ENCODE measurements at places on chromosomes 4 and X.

DNA sequence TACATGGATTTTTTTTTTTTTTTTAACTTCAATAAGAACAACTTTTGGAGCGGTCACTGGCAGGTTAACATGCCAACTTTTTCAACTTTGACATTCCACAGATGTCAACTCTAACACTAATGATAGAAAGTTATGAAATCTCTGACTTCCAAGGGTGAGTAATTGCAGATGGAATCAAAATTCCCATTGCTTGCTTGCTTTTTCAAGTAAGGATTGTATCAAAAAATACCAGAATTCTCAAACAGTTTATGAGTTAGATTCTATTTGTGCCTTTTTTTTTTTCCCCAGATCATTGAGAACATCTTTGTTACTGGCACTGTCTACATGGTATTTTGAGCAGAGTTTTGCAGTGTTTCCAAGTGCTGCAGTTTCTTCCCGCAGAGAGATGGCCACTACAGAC, 50.3 kb upstream of the OTUD4 start:
- peak; percentile 68 for DNase-seq

GRCh38 chr4:139535871-139536234, 20.2 kb downstream of the SETD7 start:
- no peak for DNase-seq

- DNase-seq, result peak; percentile 32
Measured at GRCh38 chr4:109699553-109700225, 3.6 kb downstream of the CASP6 start.

DNA sequence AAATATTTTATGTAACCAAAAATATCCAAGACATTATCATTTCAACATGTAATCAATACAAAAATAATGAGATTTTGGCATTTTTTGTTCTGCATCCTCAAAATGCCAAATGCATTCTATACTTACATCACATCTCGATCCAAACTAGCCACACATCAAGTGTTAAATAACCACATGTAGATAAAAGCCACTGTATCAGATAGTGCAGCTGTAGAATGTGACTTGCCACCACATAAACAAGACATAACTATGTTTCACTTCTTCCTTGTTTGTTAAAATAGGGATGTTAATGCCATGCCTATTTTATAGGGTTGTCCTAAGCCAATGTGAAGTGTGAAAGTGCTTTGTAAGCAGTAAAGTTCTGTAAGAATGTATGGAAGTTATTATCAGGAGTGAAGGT, 20.9 kb downstream of the INTS6L start:
- no peak for DNase-seq

DNA sequence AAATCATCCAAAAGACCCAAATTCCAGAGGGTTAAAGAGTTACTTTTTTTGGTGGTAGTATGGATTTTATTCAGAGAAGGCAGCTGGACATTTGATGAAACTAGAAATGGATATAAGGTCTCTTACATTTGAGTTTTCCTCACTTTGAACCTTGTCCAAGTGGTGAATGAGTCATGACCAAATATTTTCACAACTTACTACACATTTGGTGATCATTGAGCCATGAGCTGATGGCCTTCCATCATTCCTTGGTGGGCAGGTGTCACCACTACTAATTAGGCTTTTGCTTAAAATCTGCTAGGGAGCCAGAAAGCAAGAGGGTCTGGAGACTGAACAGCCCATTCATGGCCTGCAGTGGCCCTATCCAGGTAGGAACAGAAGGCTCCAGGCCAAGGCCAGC, 620.2 kb upstream of the INTU start:
- DNase-seq, result peak; percentile 87

GRCh38 chr4:69649629-69650028, 3.4 kb downstream of the UGT2A1 start:
- DNase-seq, result no peak

GRCh38 chr4:105215609-105216313, 69.1 kb downstream of the TET2 start:
- peak; percentile 58 for DNase-seq

GRCh38 chr4:165207431-165208220, at the start of gene KLHL2:
Gene KLHL2, plus strand, starts transcription at chr4:165207561. Its CDS starts 316 bp downstream, at chr4:165207877.
- peak; percentile 67 for DNase-seq

DNA sequence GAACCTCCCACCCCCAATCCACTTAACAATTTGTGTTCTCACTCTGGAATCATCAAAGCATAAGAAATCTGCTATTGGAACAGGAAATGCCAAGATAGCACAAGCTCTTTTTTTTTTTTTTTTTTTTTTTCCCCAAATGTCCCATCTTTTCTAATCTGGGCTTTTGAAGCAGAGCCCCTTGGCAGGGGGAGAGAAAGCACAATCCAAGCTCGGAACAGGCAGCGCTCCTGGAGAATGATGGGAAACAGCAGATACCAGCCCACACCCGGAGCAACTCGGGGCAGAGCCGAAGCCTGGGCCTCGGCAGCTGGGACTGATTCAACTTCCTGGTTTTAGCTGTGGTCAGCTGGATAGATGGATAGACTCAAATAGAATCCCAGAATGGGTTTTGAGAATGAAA, 235.1 kb downstream of the QDPR start:
- peak; percentile 57 for DNase-seq

DNA sequence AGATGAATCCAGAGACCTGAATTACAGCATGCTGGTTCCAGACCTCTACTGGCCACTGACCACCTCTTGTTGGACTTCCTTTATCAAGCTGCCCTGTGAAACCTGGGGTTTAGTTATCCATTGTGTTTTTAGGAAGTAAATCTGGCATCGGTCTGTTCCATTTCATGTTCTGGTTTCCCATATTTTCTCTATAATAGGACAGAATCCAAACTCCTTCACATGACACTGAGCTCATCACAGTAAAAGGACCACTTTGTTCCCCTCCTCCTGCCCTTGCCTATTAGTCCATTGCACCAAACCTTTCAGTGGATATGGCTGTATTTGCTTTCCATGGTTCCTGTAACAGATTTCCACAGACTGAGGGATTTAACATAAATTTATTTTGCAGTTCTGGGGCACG, 4.0 kb downstream of the MFAP3L start:
- no peak for DNase-seq

DNA sequence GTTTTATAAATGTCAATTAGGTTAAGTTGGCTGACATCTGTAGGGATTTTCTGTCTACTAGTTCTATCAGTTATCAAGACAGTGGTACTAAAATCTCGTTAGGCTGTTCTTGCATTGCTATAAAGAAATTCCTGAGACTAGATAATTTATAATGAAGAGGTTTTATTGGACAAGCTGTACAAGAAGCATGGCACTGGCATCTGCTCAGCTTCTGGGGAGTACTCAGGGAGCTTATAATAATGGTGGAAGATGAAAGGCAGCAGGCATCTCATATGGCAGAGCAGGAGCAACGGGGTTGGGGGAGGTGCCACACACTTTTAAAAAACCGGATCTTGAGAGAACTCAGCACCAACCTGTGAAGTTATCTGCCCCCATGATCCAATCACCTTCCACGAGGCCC, 28.2 kb downstream of the CHIC2 start:
- DNase-seq, result no peak

- DNase-seq, result peak; percentile 55
Measured at GRCh38 chrX:1222531-1223241, 10.2 kb upstream of the CRLF2 start.

DNA sequence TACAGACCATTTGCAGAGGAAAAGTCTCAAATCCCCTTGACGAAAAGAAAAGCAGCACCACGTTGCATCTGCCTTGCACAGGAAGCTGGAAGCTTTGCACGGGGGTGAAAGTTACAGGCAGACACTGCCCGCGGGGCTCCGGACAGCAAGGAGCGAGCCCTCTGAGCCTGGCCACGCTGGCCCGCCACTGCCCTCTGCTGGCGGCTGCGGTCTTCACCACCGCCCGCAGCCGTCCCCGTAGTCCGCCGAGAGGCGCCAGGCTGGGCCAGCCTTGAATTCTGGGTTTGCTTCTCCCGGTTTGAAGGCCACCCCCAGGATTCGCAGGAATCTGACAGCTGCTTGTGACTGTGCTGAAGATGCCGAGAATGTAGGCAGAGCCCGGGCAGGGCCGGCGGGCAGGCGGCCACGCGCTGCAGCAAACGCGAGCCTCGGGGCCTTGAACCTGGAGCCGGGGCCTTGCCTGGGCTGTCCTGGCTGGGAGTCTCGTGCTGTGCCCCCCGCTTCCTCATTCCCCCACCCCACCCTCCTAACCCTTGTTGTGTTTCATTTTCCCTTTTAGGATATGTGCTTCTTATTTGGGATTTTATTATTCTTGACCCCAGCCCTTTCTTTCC, 49.2 kb downstream of the ENPP6 start:
- DNase-seq, result peak; percentile 39

DNA sequence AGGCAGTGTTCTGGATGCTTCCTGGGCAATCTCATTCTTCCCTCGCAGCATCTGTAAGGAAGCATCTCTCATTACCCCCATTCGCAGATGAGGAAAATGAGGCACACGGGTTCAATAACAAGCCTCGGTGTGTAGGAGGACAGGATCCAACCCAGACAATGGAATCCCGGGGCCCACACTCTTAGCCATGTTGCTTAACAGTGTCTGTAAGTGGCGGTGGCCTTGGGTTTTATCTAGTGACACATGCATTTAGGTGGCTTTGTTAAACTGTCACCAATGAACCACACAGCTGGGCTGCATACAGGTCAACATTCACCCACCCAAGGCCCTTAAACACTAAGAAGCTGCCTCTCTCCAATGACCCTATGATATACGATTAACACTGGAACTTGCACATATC, 22.6 kb downstream of the RELL1 start:
- DNase-seq, result no peak

DNA sequence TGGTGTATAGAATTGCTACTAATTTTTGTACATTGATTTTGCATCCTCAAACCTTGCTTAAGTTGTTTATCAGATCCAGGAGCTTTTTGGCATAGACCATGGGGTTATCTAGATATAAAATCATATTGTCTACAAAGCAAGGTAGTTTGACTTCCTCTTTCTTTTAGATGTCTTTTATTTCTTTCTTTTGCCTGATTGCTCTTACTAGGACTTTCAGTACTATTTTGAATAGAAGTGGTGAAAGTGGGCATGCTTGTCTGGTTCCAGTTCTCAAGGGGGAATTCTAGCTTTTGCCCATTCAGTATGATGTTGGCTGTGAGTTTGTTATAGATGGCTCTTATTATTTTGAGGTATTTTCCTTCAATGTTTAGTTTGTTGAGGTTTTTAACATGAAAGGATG, 187.9 kb upstream of the LCORL start:
- DNase-seq, result no peak

- no peak for DNase-seq
Measured at GRCh38 chr4:7423801-7424552, 10.8 kb downstream of the PSAPL1 start.

DNA sequence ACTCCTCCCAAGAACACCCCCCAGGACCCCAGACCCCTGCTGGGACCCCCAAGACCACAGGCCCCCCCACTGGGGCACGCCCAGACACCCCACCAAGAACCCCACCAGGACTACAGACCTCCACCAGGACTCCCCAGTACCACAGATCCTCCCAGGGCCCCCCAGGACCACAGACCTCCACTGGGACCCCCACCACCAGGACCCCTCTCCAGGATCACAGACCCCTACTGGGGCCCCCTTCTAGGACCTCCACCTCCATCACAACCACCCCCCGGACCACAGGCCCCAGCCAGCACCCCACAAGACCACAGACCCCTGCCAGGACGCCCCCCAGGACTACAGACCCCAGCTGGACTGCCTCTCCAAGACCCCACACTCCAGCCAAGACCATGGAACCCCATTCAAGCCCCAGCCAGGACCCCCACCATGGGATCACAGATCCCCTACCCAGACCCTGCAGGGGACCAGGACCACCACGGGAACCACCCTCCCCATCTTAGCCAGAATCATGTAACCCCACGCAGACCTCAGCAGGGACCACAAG, 855 bp upstream of the DHRSX start:
- DNase-seq, result no peak

DNA sequence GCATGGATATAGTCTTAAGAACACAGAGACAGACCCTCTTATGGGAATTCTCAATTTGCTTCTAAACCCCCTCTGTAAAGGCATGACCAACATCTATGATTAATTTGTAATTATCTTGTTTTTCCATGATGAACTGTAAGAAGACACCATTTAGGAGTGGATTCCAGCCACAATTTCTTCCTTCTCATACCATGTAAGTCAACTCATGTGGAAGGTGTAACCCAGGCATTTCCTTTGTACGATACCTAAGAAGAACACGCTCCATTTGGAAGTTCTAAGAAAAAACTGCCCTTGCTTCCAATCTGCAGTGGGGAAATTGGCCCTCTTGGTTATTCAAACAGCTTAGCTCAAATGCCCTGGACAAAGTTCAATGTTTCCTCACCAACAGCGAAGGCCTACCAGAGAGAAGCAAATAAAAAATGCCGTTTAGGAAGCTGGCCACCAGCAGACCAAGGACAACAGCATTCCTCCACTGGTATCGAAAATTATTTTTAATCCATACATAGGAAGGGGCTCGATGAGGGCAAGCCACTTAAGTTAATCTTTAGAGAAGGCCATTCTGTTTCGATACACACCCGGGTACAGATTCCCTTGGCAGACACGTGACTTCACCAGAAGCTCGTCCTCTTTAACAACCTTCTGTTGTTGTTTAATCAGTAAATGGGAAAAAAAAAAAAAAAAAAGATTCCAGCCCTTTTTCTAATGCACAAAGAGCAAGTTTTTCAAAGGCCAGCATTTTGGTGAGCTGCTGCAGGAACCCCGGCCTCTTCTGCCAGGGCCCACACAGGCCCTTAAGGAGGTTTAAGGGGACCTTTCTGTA, 2.6 kb downstream of the DHRSX start:
- no peak for DNase-seq

DNA sequence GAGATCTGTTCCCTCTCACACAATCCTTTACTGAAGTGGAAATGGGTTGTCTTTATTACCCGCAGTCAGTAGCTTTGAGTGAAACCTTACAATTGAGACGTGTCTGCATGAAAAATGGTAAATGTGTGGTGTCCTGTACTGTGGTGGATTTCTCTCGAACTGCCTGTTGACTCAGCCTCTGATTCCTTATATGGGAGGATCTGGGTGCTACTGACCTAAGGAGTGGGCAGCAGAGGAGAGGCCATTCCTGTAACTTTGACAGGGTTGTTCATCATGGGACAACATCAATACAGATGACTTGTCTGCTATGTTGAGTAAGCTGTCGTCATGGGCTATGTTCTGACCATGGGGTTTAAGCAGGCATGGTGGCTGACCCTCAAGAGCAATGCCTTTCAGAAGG, 159.6 kb upstream of the WDR1 start:
- DNase-seq, result no peak

- DNase-seq, result no peak
Measured at GRCh38 chr4:41405464-41406112, 132.4 kb upstream of the LIMCH1 start.

- DNase-seq, result no peak
Measured at GRCh38 chrX:11970578-11971359, 167.5 kb upstream of the FRMPD4 start.

- DNase-seq, result peak; percentile 23
Measured at GRCh38 chr4:41012293-41012692, 202.0 kb downstream of the APBB2 start.
